ENCODE measurements at places on chromosomes 11 and 22.

GRCh38 chr11:104442321-104442720, 278.4 kb upstream of the PDGFD start:
- no peak for DNase-seq

DNA sequence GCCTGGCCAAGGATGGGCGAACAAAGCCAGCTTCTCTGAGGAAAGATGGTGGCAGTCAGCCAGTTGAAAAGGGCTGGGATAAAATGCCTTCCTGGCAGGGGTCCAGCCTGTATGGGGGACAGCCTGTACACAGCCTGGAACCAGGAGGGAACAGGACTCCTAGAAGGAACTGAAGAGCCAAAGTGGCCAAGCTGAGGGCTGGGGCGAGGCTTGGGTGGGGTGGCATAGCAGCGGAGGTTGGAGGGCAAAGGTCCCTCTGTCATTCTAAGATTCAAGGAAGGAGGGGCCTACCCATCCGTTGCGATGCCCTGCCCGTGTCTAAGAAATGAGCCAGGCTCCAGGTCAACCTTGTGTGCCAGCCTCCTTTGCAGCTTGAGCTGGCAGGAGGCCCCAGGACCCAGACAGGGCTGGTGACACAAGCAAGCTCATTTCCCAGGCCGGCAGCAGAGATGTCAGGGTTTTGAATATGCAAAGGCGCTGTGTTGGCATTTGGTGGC, 22.6 kb downstream of the FADD start:
- DNase-seq = no peak

- no peak for DNase-seq
Measured at GRCh38 chr22:24304062-24304675, 33.5 kb downstream of the SPECC1L start.

DNA sequence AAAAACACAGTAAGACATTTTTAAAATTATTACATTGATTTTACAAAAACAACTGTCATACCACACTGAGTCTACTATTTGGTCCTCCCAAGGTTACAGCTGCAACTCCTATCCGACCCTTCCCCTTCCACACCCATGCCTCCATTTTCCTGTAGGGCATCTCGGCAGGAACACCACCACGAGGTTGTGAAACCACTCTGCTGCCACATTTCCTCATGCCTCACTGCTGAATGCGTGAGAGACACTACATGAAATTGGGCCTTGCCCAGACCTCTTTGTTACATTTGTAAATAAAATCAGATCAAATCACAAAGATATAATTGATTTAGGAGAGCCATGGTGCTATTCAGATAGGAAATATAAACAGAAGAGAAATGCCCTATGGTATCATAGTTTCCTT, 2.0 kb downstream of the ARHGAP32 start:
- no peak for DNase-seq

- DNase-seq = no peak
Measured at GRCh38 chr22:25655371-25655935, 86.5 kb upstream of the MYO18B start.

DNA sequence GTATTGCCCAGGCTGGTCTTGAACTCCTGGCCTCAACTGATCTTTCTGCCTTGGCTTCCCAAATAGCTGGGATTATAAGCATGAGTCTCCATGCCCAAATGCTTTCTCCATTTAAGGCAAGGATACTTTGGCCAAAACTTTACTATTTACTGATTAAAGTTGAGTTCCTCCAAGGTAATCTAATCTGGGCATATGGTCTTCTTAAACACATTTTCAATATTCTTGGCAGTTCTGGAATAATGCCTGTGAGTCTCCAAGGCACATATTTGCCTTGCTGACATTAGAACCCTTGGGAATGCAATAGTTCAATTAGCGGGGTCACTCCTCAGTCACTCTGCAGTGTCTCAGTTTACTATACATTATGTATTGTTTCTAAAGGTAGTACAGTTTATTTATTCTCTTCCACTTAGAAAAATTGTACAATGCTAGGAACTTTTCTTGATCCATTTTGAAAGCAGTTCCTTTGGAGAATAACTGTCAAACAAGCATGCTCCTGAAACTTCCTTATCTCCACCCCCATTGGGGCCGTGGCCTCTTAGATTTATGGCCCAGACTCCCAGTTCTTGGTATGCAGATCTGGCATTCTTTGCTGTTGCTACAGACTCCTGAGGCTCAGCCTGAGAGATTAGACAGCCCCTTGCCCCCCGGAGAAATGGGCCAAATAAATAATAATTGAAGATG, 13.1 kb upstream of the RAB38 start:
- DNase-seq = no peak

DNA sequence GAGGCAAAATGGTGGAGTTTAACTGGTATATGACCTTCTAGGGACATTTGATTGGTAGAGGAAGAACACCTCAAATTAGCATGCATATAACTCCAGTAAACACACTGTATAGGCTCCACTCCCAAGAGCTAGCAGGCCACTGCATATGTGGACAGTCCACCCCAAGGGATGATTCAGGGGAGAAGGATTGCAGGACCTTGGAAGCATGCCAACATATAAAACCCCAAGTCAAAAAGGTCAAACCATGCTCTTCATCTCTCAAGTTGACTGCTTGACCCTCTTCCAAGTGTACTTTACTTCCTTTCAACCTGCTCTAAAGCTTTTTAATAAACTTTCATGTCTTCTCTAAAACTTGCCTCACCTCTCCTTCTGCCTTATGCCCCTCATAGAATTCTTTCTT, 459.9 kb upstream of the CCDC179 start:
- DNase-seq = no peak

Measured in GM18507 (cell line).